ENCODE measurements at places on chromosomes 7 and 10.

- peak; percentile 56 for DNase-seq
Observed at GRCh38 chr7:129438839-129439651, 4.8 kb downstream of the STRIP2 start.

- no peak for DNase-seq
Observed at GRCh38 chr7:113131367-113131766, 13.0 kb upstream of the SMIM30 start.

DNA sequence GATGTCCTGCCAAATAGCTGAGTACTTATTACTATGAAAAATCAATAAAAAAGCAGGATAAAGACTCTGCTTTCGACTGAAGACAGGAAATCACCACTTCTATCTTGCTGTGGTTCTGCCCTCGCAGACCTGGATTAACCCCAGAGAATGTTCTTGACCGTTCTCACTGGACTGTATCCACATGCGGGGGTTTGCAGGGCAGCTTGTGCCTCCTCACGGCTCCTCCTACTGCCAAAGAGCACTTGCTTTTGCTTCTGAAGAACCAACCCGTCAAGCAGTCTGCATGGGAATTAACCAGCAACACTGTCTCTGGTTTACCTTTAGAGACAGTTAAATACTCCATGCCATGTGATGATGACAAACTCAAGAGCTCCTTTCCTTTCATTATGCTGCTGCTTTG, 184.0 kb downstream of the GFRA1 start:
- DNase-seq: no peak

GRCh38 chr10:71665456-71665855, 54.1 kb downstream of the C10orf105 start:
- no peak for DNase-seq

DNA sequence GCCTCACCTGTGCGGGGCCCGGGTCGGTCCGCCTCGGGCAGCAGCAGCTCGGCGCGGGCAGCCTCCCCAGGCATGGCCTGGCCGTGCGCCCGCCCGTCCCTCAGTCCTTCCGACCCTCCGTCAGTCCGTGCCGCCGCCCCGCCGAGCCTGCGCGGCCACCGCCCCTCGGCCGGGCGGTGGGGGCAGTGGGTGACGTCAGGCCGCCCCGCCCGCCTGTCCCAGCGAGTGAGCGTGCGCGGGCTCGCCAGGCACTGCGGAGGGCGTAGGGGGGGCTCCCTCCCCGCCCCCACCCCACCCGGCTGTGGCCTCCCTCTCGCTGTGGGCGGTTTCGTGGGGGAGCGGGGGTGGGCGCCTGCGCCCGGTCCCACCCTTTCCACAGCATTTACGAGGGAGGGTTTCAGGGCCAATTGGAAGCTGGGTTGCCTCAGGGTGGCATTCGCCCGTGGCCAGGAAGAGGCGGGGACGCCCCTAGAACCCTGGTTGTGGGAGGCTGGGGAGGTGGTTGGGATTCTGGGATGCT, at the start of gene NACAD:
Gene NACAD, minus strand, starts transcription at position 149 of the 520 bp plus-strand sequence. Its CDS starts 75 bp downstream, at position 74.
- no peak for DNase-seq

DNA sequence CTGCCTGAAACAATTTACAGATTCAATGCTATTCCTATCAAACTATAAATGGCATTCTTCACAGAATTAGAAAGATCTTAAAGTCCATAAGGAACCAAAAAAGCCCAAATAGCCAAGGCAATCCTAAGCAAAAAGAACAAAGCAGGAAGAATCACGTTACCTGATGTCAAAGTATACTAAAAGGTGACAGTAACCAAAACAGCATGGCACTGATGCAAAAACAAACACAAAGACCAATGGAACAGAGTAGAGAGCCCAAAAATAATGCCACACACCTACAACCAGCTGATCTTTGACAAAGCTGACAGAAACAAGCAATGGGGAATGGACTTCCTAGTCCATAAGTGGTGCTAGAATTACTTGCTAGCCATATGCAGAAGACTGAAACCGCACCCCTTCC, 166.0 kb downstream of the KMT2E start:
- no peak for DNase-seq

DNA sequence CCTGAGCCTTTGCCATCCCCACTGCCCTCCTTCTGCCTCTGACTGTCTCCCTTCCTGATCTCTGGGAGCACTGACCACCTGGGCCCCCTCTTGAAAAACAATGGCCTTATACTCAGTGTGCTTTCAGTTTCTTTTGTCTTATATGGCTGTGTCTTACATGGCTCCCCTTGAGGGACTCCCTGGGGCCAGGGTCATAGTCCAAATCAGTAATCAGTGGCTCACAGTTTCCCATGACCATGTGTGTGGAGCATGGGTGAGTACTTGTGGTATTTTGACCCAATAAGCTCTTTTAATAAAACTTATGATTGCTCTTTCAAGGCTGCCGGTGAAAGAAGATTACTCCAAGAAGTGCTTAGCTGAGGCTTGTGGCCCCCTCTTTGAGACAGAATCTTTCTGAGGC, 62.4 kb upstream of the PCBD1 start:
- DNase-seq: no peak

DNA sequence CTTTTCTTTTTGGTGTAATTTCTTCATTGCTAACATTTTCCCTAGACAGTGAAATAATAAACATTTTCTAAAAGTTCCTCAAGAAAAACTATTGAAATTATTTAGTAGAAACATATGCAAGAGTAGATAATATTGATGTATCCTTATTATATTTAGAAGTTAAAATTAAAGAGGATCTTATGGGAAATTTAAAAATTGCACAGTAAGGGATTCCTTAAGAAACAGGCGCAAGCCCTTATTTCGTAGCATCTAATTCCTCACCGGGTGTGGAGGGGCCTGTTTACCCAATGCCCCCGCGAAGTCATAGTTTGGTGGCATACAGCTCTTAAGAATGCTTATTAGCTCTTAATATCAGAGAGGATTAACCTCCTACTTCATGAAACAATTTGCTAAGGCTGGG, 467.1 kb downstream of the DNAJB6 start:
- DNase-seq: no peak

DNA sequence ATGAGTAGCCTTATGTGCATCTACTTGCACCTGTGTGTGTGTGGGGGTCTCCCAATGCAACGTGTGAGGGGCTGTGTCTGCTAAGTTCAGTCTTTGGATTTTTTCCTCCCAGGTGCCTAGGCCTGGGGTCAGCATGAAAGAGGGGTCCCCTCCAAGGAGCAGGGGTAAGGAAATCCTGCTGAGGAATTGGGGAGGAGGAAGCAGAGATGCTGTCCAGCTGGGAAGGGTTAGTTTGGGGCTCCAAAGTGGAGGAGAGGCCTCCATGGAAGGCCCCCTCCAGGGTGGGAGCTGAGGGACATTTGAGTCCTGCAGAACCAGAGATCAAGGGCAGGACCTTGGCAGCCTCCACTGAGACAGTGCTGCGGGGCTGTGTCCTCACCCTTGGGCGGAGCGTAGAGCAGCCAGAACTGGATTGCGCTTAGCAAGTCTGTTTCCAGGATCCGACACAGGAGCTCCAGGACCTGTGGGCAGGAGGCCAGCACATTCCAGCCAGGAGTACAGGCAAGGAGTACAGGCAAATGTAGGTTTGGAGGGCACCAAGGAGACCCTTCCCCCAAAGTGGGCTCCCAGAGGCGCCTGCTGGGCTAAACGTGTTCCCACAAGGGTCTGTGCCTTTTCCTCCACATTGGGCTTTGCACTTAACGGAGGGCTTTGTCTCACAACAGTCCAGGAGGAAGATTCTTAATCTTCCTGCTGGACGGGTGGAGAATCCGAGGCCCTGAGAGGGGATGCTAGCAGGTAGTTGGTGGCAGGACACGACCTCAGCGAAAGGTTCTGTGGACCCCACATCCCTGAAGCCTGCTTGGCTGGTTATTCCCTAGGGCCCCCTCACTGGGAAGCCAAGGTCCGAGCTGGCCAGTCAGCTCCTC, 10.1 kb downstream of the TBATA start:
- no peak for DNase-seq

GRCh38 chr7:2821842-2822507, 22.1 kb downstream of the GNA12 start:
- no peak for DNase-seq

DNA sequence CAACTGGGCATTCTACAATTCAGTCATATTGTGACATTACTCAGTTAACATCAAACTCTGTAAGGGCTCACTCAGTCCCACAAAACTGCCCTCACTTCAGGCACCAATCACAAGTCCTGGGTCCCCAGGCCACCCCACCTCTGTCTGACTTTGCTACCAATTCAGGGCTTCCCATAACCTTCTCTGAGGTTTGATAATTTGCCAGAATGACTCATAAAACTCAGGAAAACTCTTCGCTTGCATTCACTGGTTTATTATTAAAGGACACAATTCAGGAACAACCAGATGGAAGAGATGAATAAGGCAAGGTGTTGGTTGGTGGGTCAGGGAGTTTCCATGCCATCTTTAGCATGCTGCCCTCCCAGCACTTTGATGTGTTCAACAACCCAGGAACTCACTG, 41.3 kb downstream of the AVL9 start:
- no peak for DNase-seq

DNA sequence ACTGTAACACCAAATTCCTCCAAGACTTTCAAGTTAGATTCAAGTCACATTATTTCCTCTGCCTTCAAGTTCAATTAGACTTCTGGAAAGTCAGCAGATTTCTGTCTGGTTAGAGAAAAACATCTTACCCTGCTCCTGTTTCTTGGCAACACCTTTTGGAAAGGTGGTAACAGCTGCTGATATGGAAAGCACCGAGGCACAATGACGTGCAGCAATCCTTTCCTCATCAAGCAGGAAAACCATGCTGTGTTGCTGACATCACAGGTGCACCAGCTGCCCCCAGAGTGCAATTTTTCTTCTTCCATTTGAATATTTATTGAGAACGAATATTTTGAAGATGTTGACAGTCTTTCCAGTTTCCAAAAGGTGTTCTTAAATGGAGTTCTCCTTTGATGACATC, 41.9 kb downstream of the ZNF800 start:
- no peak for DNase-seq

- DNase-seq: no peak
Observed at GRCh38 chr10:8462565-8462964, 408.1 kb downstream of the GATA3 start.

DNA sequence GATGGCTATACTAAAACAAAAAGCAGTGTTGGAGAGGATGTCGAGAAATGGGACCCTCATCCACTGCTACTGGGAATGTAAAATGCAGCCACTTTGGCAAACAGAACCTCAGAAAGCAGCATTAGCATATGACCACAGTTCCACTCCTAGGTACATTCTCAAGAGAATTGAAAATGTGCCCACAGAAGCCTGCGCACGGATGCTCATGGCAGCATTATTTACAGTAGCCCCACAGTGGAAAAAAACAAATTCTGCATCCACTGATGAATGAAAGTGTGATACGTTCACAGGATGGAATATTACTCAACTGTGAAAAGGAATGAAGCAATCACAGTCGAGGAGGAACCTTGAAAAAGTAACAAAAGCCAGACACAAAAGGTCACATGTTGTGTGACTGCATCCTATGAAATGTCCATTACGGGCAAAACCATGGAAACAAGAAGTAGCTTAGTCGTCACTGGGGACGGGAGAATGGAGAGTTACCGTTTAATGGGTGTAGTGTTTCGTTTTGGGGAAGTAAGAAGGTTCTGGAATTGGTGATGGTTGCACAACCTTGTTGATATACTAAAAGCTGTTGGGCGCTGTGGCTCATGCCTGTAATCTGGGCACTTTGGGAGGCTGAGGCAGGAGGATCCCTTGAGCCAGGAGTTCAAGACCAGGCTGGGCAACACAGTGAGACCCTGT, 2.5 kb upstream of the UPK3B start:
- DNase-seq: no peak

DNA sequence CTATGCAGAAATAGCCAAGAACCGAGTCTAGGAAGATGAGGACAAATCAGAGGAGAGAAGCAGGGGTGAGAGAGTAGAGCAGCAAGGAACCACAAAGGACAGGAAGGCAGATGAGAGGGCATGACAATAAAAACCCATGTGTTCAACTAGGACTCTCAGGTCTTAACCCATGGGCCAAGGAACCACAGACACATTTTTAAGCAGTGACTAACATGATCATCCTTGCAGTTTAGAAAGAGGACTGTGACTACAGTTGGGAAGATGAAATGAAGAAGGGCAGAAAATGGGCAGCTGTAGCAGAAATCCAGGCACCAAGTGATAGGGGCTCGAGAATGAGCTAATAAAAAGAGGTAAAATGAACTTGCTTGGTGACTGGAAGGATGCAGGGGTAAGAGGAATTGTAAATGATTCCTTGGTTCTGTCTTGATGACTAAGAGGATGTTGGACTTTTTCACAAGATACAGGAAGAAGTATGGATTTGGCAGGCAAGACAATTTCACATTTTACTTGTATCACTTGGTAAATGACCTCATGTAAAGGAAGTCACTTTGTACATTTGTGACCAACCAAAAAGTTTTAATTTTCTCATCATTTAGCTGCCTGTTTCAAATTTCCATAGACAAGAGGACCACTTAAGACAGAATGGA, 22.8 kb downstream of the SGMS1 start:
- no peak for DNase-seq

- no peak for DNase-seq
Observed at GRCh38 chr7:89283302-89283701, 487.8 kb upstream of the TEX47 start.

GRCh38 chr10:77494756-77495541, 142.7 kb downstream of the KCNMA1 start:
- no peak for DNase-seq

GRCh38 chr7:48042636-48043035, 7.3 kb downstream of the C7orf57 start:
- no peak for DNase-seq

DNA sequence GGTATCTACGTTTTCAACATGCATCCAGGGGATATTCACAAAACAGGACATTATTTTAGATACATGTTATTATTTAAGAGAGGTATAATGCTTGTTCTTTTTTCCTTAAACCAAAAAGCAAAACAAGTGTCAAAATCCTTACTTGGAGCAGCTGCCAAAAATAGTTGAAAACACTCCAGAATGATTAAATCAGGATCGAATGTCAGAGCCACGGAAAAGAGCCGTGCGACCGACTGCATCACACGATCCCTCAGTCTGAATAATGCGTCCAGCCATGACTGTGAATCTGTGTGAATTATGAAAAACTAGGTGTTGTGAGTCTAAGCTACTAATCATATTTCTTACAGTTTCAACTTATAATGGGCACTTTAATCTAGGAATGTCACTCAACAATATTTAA, 126.0 kb downstream of the PARD3 start:
- DNase-seq: no peak

DNA sequence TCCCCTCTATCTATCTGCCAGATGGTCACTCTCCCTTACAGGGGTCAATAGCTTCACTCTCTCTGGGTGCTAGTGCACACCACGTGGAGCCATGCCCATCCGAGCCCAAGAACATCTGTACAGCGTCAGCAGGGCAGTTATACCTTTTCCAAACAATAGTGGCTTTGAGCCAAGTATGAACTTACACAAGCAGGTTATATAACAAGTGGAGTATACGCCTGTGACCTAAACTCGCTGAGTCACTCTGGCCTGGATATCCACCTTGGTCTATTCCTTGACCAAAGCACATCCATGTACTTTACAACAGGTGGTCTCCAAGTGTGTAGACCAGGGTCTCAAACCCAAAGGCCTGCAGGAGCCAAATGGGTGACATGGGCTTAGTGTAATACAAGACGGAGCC, 20.3 kb downstream of the PLAC9 start:
- no peak for DNase-seq

- DNase-seq: no peak
Observed at GRCh38 chr7:131521651-131522163, 34.7 kb downstream of the PODXL start.
